ENCODE measurements at places on chromosomes 3 and 15.

- DNase-seq = no peak
Measured at GRCh38 chr3:184643442-184643841, 68.4 kb downstream of the MAGEF1 start.

GRCh38 chr15:91936182-91936775 lies 82.8 kb downstream of the SLCO3A1 start:
- DNase-seq = no peak

GRCh38 chr3:175695251-175695650 lies 836.1 kb downstream of the NAALADL2 start:
- DNase-seq = no peak

DNA sequence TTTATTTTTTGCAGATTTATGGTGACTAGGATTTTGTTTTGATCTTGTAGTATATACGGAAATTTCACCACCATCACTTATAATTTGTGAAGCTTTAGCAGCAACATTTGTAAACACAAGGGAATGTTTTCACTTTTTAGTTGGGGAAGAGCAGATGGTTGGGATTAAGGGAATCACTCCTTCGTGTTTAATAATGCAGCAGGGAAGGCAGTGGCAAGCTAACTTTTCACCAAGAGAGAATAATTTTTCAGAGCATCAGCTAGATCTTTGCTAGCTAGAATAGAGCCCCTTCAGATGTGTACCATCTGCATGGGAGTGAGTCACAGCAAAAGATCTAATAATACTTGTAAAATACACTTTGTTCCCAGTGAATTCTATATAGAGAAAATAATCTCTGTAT lies 632.7 kb downstream of the CADM2 start:
- DNase-seq = peak; percentile 8

GRCh38 chr3:3578718-3579117 lies 220.5 kb upstream of the LRRN1 start:
- no peak for DNase-seq

DNA sequence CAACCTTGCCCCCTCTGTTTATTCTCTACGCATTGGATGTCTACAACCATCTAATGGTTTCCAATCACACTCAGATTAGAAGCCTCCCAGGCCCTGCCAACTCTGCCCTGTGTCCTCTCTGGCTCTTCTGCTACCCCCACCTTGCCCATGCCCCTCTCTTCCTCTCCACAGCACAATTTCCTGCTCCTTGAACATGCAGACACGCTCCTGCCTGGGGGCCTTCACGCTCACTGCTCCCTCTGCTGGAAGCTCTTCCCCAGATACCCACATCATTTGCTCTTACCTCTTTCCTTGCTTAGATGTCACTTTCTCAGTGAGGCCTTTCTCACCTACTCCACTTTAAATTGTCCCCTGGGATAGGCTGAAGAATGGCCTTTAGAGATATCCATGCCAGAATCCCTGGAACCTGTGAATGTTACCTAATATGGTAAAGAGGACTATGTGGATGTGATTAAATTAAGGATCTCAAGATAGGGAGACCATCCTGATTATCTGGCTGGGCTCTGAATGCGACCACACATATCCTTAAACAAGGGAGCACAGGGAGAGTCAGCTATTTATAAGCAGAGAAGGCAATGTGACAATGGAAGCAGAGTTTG lies 9.9 kb downstream of the KY start:
- no peak for DNase-seq

DNA sequence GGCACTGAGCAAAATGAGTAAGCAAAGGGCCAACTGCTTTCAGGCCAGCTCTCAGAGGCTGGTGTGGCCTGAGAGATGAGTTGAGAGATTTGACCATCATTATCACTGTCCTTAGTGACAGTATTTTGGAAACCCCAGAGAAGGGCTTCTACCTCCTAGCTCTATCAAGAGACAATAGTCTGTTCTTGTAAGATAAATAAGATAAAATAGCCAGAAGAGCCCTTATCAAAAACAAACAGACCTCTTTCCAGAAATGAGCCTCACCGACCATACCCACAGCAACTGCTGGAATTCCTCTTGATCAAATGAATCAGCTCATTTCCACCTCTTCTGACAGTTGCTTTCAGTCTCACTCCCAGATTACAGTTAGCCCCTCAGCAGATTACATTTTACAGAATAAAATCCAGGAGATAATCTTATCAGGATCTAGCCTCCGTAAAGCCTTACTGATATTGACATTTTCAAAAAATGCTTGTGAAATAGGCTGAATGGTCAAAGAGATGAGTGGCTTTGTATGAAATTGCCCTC lies 4.5 kb downstream of the HDC start:
- no peak for DNase-seq

DNA sequence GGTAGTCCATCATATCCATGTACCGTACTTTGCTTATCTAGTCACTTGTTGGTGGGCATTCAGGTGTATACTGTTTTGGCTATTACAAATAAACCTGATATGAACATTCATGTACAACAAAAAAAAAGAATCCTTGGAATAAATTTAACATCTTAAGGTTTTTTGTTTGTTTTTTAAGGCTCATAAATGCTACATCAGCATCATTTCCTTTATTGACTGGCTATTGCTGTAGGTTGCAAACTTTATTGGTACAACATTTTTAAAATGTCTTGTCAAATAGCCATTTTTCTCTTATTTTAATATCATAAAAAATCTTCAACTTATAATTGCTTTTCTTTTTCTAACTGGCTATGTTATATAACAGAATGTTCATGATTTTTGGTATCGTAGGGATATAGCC lies 16.2 kb downstream of the DHFR2 start:
- DNase-seq = no peak

DNA sequence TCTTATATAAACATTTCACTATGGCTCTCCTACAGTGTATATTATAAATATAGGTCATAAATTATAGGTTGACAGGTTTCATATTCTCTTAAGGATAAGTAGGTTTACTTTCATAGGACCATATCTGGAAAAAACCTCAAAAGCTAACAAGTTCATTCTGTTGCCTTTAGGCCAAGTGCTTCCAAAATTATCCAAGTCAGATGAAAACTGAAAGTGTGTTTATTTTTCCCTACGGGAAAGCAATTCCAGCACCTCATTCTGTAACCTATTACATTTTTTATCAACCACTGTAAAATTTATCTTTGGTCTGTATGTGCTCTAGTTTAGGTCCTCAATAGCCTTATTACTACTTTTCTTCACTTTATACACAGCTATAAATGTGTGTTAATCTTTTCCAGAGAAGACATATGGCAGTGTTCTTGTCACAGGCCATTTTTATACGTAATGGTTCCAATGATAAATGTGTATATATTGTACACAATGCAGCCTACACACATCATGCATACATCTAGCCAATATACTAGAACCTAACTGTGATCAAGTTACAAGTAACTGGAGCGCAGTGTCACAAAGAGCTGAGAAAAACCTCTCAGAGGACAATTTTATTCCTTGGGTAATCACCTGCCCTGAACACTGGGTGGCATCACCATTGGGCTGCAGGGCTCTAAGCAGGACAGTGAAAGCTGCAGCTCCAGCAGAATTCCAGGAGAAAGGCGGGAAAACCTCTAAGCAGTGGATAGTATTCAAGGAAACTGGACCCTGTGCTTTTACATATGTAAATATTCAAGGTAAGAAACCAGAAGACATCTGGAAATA lies 251.3 kb downstream of the CTNNB1 start:
- no peak for DNase-seq
